Stimulated activated naive CD8-positive, alpha-beta T cell treated with anti-CD3 and anti-CD28 coated beads, Interleukin-15, Interleukin-2, amounts not matched to agents 100 U/mL and 50 U/mL, for 24 hours (primary cell): ENCODE measurements at places on chromosomes 13 and 19.

GRCh38 chr13:85197431-85197830, 601.8 kb downstream of the SLITRK6 start:
- DNase-seq = no peak

DNA sequence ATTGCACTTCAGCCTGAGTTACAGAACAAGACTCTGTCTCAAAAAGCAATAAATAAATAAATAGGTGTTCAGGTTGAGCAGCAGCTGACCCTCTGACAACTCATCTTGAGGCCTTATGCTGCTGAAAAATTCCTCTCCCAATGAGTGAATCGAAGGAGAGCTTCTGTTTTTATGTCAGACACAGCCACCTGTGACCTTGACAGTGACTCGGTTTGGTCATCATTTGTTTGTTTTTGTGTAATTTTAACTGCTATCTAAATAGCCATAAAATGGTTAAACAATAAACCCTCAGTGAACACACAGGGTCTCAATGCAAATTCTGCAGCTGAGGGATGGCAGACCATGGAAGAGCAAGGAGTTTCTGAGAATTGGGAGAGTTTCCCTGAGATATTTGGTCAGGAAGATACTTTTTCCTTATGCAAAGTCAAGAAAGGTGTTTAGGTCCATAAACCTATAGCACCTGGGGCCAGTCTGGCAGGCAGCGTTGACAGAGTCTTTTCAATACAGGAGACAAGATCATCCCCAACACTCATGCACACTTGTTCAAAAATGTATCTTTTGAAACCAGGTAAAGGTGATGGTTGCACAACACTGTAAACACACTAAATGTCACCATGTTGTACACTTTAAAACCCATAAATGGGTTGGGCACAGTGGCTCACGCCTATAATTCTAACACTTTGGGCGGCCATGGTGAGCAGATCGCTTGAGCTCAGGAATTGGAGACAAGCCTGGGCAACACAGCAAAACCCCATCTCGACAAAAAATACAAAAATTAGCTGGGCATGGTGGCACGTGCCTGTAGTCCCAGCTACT, 16.6 kb upstream of the SLC25A30 start:
- DNase-seq = no peak

GRCh38 chr13:85108356-85108755, 690.9 kb downstream of the SLITRK6 start:
- DNase-seq = no peak

DNA sequence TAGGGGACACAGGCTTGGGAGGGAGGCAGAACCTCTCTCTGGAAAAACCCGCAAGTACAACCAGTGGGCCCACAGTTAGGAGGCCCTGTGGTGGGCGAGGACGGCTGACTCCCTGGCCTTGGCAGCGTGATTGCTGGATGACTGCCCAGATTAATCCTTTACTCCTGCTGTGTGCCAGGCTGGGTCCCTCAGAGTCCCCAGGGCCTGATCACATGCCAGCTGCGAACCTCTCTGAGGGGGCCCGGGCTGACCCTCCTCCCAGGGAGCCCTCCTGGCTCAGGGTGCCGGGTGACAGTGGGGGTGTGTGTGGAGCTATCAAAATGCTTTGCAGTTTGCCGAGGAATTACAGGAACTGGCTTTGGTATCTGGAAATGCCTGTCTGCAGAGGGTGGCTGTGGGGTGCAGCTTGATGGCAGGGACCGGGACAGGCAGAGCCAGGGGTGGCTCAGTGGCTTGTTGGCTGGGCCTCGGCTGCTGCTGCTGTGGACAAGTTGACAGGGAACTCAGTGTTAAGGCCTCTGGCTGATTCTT, 48.9 kb downstream of the DNM2 start:
- DNase-seq = no peak

DNA sequence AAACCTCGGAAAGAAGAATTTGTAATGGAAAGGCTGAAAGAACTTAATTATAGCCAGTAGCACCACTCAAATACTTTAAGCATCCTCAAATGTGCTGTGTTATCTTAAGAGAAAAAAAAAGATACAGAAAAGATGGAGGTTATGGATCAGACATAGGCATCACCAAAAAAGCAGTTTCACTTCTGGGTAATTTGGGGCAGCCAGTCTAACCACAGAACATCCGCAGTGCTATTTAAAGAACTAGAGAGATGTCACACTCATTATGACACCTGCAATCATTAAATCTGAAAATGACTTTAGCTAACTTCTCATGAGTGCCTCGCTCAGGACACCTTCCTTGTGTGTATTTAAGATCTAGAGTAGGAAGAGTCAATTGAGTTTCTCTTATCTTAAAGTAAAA, 211.8 kb downstream of the RBM26 start:
- DNase-seq = peak; percentile 30

DNA sequence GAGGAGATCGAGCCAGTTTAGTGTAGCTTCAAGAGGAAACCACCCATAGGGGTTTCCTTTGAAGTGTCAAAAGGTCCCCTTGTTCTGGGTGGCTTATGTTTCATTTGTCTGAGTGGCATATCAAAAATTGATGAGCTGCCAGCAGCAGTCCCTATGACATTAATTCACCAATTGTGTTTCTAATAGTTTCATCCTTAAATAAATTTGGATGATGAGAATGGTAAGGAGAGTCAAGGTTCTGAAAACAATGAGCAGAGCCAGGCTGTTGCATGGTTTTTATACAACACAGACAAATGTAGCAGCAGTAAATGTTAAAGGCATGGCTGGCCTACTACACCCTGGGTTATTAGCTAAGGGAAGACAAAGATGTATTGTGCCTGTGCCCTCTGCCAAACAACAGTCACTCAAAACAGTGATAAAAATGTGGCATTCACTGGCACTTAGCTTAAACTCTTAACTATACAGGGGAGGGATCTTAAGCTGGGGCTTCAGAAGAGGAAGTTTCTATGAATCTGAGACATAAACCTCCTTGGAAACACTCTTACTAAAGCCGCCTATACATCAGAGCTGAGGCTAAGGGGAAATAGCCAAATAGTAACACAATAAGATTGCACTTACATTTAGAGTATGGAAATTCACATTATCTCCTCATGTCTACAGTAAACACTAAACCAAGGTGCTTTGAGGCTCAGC, 200.5 kb downstream of the POU4F1 start:
- DNase-seq = no peak

GRCh38 chr19:49071860-49072547, 495 bp downstream of the KCNA7 start:
- DNase-seq = peak; percentile 30
